ENCODE measurements at places on chromosomes 7 and 10. TPM values are rescaled to one million over a fixed set of nuclear protein-coding genes. Genes with fewer than 3 reads are reported as not detected.

The CALHM3 gene
- not detected for total RNA-seq

The CHN2 gene
- total RNA-seq = 25.9 TPM

The GALNT11 gene
- total RNA-seq = 45.2 TPM

The AKR1C4 gene
- total RNA-seq = not detected

The EPHB4 gene
- total RNA-seq = 36.9 TPM

All from omental fat pad (tissue), 4 donors.